ENCODE measurements at places on chromosomes 3 and 15.

GRCh38 chr3:30695302-30696061, 89.1 kb downstream of the TGFBR2 start:
- no peak for DNase-seq

DNA sequence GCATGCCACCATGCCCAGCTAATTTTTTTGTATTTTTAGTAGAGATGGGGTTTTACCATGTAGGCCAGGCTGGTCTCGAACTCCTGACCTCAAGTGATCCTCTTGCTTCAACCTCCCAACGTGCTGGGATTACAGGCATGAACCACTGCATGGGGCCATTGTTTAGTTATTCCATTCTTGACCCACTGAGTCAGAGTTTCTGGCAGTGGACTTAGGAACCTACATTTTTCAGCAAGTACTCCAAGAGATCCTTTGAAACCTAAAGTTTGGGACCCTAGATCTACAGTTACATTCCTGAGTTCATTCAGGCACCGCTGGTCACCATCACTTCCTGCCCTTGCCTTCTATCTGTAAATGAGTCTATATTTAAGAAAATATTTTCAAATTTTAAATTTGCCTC, 1.4 kb upstream of the TNFSF10 start:
- no peak for DNase-seq

DNA sequence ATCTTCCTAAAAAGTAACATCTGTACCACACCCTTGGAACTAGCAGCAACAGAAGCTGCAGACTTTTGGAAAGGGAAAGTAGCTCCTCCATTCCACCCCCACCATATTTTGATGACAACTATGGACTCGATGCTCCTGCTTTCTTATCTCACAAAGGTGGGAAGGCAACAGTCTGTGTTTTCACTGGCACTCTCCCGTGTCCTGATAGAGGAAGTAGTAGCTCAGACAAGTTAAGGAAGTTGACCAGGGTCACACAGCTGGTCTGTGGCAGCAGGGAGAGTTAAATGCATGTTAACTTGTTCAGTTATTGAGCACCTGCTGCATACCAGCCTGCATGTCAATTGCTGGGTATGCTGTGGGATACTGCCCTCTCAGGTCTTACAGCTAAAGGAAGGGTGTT, 33.1 kb downstream of the BHLHE40 start:
- no peak for DNase-seq

DNA sequence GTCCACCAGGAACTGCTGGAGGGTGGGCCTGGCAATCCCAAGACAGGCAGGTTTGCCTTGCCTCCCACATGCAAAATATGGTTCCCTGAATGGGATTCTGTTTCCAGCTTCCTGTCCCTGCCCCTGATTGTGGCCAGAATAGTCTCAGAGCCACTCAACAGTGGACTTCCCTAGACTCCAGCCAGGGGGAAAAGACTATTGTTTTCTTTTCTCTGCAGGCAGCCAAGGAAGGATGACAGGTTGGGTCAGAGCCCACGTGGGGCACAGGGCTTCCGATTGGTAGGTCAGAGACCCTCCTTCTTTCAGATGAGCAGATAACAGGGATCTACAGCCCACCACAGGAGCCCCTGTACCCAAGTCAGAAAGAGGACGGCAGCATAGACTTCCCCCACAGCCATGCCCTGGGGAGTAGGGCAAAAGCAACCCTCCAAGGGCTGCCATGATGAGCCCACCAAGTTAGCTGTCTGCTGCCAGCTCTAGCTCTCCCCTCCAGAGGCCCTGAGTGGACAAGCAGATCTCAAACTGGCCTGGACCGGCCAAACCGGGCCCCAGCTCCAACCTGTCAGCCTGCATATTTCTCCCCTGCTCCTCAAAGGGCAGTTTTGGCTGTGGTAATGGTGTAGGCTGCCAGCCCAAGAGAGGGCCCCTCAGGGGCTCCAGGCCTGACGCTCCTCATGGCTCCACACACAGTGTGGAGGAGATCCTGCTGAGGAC, 6.4 kb downstream of the TLR9 start:
- no peak for DNase-seq

- no peak for DNase-seq
These were observed 70.7 kb downstream of the TRPC1 start for GRCh38 chr3:142794508-142794907.

DNA sequence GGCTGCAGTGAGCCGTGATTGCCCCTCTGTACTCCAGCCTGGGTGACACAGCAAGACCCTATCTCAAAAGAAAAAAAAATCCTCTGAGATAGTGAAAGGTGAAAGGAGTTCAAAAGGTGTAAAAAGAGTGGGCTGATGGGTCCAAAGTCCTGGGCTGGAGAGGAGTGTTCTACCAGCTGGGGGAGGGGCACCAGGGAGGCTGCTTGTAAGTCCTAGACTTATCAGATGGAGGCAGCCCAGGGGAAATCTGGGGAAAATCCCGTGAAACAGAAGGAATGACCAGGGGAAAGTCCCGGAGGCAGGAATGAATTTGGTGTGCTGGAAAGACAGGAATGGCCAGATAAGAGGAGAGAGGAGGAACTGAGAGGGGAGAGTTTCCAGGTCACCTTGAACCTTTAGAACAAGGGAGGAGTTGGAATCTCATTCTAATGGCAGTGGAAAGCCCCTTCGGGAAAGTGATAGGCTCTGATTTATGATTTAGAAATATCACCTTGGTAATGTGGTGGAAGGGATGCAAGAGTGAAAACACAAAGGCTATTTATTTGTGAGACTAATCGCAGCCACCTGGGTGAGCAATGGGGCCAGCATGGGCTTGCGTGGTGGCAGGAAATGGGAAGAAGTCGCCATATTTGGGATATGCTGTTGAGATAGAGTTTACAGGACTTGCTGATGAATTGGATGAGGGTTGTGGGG, 23.4 kb upstream of the PPP4R2 start:
- no peak for DNase-seq

- DNase-seq = no peak
These were observed 6.5 kb downstream of the KLHL24 start for GRCh38 chr3:183641882-183642281.

DNA sequence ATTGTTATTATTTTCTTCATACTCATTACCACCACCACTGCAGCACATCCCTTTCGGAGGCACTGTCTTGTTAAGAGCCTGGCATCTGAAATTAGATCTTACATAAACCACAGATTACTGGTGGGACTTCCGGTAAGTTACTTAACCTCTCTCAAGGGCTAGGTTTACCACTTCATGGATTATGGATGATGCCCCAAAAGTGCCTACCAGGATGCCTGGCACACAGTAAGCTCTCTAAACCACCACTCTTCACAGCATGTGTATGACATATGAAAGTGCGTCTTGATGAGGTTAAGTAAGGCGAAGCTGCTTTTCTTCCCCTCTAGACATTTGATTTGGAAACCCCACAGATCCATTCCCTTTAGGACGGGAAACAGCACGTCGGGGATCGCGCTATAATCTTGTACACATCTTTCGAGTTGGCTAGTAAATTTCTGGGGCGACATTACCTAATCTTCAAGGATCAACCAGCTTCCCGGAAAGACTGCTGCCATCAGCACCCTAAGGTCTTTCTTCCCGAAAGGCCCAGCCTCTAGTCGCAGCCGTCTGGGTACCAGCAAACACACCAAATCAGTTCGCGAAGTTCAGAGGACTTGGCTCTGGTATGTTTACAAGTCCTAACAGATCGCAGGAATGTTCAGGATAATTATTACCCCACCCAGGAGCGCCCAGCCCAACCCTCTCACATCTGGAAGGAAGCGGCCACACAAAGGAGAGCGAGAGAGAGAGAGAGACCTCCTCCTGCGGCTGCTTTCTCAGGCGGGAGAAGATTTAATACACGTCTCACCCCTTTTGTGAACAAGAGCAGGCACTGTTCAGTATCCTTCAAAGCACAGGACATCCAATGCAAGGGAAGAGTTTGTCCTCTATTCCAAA, 155.1 kb upstream of the FRMD4B start:
- DNase-seq = no peak

GRCh38 chr3:179726075-179726699, 73.3 kb downstream of the USP13 start:
- DNase-seq = no peak

GRCh38 chr3:88987776-88988175, 119.6 kb upstream of the EPHA3 start:
- no peak for DNase-seq

DNA sequence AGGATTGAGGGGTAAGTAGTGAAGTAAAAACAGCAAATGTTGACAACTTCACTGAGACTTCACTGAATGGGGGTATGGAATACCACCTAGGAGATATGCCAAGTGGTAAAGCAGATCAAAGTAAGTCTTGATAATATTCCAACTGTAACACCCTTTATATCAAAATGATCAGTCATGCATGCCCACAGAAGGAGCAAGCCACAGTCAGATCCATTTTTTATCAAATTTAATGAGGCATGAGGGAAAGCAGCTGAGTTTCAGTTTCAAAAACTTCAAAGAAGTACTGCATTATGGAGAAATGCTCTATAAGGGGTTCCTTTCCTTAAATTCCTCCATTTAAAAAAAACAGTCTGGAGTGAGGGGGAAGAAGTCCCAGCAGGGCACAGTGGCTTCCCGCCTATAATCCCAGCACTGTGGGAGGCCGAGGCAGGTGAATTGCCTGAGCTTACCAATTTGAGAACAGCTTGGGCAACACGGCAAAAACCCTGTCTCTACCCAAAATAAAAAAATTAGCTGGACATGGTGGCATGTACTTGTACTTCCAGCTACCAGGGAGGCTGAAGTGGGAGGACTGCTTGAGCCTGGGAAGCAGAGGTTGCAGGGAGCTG, 56.9 kb downstream of the TJP1 start:
- no peak for DNase-seq

DNA sequence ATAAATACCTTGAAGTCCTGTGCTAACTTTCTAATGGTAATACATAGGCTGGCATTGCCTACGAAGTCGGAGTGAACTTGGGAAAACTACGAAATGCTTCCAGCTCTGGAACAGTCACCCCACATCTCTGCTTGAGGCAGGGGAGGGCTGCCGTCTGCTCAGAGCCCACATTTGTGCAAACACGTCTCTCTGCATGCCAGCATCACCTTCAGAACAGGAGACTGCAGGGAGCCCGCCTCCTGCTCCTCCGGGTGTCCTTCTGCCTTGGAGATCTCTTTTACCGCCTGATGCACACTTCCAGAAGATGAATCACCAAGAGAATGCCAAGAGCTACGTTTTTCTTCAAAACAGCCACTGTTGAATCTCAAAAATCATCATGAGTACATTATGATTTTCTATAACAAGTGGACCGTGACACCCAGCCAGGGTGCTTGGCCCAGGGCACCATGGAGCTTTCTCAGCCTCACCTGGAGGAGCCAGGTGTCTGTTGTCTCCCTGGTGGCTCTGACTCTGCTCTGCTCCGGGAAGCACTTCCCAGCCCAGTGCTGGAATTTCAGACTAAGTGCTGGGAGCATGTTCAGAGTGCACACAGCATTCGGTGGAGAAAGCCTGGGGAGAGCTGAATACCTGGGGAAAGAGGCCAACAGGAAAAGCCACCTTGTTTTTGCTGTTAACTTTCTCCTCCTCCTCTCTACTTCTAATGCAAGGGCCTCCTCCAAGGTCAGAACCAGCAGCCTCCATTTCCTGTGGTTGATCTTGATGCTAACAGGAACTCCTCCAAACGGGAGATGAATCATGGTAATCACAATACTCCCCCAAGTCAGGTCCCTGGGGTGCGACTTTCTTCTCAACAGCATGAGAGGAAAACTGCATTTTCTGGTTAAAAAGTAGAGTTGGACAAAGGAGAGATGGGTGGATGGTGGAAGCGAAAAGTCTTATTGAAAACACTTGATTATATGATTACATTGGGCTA, 467.7 kb downstream of the GABRG3 start:
- no peak for DNase-seq

- DNase-seq = no peak
These were observed 41.0 kb downstream of the ABHD2 start for GRCh38 chr15:89129123-89129815.

DNA sequence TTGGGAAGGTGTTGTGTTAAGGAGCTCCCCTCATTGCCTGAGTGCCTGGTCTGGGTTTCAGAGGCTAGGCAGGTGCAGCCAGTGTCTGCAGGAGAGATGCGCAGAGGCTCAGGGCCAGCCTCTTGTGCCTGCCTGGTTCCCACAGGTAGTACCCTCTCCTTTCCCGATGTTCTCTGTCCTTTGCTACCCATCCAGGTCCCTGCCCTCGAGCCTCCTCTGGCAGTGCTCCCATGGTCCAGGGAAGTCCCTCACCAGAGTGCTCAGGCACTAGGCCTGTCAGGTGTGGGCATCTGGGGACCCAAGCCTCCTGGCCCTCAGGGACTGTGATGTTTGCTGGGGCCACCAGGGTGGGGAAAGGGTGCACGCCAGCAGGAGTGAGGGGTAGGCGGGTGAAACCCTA, 5.0 kb downstream of the TRPM1 start:
- DNase-seq = no peak

DNA sequence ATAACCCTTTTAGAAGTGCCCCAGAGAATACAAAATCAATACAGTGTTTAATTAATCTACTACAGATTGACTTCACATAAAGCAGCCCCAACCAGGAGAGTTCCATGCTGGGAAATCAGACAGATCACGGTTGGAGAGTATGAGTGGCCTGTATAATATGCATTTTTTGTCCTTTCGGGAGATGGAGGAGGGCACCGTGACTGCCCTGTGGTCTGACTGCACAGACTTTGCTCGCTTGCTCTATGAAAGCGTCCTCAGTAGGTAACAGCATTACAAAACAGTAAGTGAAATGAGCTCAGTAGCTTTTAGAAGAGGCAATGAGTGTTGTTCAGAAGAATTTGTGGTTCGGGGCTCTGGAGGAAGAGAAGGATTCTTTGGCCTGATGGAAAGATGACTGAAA, 34.2 kb upstream of the SKIL start:
- no peak for DNase-seq

- DNase-seq = no peak
These were observed 49.6 kb downstream of the CEMIP start for GRCh38 chr15:80828796-80829195.

DNA sequence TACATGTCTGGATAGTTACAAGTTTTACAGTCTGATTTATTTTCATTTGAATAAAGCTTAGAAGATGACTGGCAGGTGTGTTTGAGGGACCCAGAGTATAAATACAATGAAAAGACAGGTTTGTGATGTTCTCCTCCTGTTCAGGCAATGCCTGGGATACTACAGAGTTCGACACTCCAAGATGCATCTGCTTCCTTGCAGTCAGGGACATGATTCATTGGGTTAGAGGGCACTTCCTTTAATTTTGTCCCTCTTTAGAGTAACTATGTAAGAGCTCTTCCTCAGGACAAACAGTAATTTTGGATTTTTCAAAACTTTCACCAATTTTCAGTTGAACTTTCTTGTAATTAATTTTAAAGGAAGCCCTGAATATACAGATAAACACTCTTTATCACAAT, 102.0 kb downstream of the LMLN start:
- no peak for DNase-seq

DNA sequence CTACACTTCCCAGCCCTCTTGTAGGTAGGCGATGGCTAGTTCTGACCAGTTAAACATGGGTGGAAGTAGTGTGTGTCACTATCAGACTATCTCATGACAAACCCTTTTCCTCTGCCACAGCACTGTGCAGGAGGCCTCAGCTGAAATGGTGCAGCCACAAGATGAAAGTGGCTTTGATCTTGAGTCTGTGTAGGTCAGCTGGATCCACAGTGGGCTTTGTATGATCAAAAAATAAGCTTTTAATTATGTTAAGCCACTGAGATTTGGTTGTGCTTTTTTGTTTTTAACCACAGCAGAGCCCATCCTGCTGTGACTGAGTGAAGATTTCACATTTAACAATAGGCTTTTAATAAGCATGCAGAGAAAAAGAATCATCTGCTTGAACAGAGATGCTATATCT, 19.7 kb downstream of the RCN2 start:
- DNase-seq = no peak

GRCh38 chr3:101181801-101182200, 138.6 kb downstream of the IMPG2 start:
- DNase-seq = peak; percentile 26
